Fibroblast of skin of left biceps (primary cell): ENCODE measurements at places on chromosomes 2 and 18.
A peak's percentile ranks its signal among the peaks of the same experiment; 100 is the strongest.

DNA sequence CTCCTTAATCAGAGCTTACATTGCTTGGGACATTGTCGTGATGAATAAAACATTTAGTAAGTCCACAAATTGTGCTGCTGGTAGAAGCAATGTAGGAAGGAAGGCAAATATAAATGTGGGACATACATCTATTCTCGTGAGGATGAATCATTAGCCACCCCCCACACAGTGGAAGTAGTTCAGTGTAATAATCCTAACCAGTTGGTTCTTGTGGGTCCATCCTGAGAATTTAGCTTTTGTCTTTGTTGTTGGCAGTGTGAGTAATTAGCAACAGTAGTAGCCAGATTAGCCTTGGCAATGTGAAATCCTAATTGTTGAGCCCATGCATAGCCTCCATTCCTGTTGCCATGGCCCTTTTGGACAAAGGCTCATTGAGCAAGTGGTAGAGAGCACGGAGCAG lies 532.1 kb downstream of the FBXO15 start:
- DNase-seq, result no peak

GRCh38 chr2:108573061-108573460 lies 38.8 kb downstream of the LIMS1 start:
- peak; percentile 66 for DNase-seq

- DNase-seq, result no peak
These were observed 249.8 kb downstream of the CYP26B1 start for GRCh38 chr2:71897836-71898235.

- no peak for DNase-seq
These were observed 27.1 kb downstream of the RRM2 start for GRCh38 chr2:10149635-10150034.

GRCh38 chr2:8202132-8202531 lies 479.7 kb upstream of the ID2 start:
- DNase-seq, result no peak

DNA sequence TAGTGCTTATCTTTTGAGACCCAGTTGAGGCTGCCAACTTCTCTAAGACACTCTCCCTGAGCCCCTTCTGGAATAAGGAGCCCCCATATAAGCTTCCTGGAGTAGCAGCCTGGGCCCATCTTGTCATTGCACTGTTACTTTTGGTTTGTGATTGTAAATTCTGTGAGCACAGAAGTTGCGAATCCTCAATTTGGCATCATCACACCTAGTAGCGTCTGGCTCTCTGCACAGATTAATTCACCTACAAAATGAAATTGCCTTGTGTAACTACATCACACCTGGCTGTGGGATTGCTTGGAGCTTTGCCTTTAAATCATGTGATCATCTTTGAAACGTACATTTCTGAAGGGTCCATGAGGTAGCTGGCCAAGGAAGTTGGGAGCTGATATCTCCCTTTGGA lies 193.2 kb upstream of the BCL2L11 start:
- no peak for DNase-seq

DNA sequence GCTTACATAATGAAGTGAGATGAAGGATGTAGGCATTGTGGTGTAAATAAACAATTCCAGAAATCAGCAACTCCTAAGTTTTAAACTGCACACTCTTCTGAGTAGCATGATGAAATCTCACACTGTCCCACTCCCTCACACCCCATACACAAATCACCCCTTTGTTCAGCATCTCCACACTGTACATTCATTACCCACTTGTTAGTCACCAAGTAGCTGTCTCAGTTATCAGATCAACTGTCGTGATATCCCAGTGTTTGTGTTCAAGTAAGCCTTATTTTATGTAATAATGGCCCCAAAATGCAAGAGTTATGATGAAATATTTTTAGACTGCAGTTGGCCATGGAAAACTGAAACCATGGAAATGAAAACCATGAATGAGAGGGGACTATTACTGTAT lies 135.7 kb downstream of the GRB14 start:
- DNase-seq, result no peak

- DNase-seq, result no peak
These were observed 13.7 kb downstream of the GPR17 start for GRCh38 chr2:127659408-127660290.

DNA sequence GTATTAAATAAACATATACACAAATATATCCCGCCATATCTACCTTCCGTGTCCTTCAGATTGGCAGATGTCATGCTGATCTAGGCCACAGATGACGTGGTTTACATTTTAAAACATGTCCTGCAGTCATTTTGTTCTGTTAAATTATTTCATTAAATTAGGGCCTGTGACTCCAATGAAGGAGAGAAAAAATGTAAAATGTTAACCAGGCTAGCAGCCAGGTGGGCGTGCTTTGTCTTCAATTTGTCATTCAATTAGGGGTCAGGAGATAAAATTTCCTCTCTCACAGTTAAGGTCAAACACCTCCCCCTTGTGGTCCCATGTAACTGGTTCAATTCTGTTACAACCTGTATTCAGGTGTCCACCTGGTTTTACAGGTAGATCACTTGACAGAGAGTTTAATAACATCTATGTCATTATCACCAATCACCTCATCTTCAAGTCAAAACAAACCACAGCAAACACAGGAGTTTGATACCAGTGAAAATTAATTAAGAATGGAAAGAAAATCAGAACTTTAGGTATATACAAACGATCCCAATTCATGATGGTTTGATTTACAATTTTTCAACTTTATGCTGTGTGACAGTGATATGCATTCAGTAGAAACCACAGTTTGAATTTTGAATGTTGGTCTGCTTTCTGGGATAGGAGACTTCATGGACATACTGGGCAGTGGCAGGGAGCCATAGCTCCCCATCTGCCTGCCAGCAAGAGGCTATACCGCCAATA lies 339.4 kb downstream of the CMPK2 start:
- DNase-seq, result no peak

- no peak for DNase-seq
These were observed 52.5 kb downstream of the USP40 start for GRCh38 chr2:233513953-233514655.

- no peak for DNase-seq
These were observed 44.3 kb upstream of the CAB39 start for GRCh38 chr2:230668184-230668938.

- no peak for DNase-seq
These were observed 713.6 kb downstream of the SLC4A3 start for GRCh38 chr2:220341014-220341413.

DNA sequence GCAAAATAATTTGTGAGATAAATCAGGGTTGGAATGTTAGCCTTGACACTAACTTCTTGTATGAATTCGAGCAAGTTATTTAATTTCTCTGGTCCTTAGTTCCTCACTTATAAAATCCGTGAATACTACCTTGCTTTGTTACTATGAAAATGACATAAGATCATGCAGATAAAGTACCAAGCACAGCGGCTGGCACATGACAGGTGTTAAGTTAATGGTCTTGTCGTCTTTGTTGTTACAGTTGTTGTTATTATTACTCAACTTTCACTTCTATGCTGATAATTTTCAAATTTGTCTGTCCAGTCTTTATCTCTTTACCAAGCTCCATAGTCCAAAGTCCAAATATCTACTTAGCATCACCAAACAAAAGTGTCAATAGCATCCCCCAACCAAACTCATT lies 482.1 kb downstream of the ARHGAP15 start:
- no peak for DNase-seq
